ENCODE measurements at places on chromosomes 2 and 18. TPM values are rescaled to one million over a fixed set of nuclear protein-coding genes. Genes with fewer than 3 reads are reported as not detected.

Gene VAMP8
- 73.9 TPM for total RNA-seq

DNA sequence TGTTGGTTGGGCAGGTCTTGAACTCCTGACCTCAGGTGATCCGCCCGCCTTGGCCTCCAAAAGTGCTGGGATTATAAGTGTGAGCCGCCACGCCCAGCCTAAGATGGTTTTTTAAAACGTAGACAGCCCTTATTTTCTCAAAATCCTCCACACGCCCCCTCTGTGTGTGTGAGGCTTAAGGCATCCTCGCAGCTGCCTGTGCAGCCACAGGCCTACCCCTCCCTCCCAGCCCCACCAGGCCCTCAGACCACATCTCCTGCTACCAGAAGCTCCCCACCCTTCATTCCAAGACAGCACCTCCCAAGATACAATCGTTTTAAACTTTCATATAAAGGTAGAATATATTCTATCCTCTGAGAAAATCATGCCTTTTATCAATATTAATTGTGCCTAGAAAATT is 4.8 kb downstream of the ANO7 start:
- DNase-seq = no peak

DNA sequence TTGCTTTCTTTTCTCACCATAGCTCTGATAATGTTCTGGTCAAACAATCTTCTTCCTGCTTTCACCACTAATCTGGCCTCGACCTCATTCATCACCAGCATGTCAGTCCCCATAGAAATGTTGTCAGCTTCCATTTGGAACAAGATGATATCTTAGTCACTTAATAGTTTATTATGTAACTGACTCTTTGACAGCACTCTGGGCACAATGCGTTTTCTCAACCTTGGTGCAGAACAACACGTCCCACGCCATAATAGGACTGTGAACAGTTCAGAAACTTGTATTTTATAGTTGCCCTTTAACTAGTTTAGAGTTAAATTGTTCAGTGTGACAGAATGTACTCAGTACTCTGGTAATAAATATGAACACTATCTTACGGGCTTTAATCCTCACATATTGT is 106.0 kb downstream of the MC4R start:
- DNase-seq = no peak

GRCh38 chr18:40534723-40535122 is 1420.3 kb upstream of the PIK3C3 start:
- DNase-seq = no peak

DNA sequence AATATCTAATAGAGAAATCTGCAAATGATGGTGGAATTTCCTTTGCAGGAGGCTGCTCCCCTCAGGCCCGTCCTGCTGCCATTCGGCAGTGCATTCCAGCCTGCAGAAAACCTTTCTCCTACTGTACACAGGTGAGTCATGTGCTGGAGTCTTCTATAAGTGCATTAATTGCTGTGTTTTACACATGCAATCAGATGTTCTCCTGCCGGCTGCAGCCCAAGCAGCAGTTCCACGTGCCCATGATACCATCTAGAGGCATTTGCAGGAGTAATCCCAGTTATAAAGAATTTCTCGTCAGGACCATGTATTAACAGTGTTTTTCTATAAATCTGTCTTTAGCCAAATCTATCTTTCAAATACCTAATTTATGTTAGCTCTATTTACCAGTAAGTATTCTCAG is 304.7 kb upstream of the HNMT start:
- DNase-seq = no peak

GRCh38 chr2:74188018-74188601 is 9.4 kb upstream of the MOB1A start:
- no peak for DNase-seq

Gene DNAJB2
- 102 TPM for total RNA-seq

- no peak for DNase-seq
Measured at GRCh38 chr18:59197636-59198035, 22.3 kb upstream of the GRP start.

- DNase-seq = no peak
Measured at GRCh38 chr2:114034742-114035141, 144.9 kb downstream of the ACTR3 start.

DNA sequence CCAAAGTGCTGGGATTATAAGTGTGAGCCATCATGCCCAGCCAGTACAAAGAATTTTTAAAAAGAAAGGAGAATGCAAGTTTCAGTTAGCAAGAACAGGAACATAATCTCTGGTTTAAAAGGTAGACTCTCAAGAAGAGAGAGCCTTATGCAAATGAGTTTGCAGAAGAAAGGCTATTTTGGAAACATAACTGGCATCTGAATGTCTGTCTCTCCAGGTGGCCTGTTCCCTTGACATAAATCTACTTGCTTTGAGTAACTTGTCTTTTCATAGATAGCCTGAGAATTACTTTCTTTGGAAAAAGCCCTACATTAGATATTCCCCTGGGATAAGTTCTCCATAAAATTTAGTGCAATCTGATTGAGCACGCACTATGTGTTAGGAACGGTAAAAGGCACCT is 109.6 kb downstream of the ICOS start:
- no peak for DNase-seq

Gene SRD5A2
- not detected for total RNA-seq

- no peak for DNase-seq
Measured at GRCh38 chr2:138596403-138596802, 94.8 kb downstream of the SPOPL start.

Gene SEH1L
- 40.9 TPM for total RNA-seq

Gene RBBP8
- 2.3 TPM for total RNA-seq

DNA sequence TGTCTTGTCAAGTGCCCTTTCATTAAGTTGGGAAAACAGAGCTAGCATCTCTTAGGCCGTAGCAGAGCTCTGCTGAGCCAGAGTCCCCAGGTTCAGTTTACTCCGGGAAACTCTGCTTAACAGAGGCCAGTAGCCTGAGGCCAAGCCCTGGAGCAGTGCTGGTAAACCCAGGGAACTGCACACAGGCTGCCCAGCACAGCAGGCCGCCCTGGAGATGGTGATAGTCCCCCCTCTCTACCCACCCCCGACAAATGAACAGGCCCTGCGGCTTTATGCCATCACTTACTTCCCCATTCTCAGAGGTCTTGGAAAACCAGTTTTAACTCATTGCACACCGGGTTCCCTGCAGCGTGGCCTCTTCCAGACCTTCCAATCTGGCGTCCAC is 3.5 kb downstream of the CNNM4 start:
- no peak for DNase-seq

Gene CCDC68
- not detected for total RNA-seq

DNA sequence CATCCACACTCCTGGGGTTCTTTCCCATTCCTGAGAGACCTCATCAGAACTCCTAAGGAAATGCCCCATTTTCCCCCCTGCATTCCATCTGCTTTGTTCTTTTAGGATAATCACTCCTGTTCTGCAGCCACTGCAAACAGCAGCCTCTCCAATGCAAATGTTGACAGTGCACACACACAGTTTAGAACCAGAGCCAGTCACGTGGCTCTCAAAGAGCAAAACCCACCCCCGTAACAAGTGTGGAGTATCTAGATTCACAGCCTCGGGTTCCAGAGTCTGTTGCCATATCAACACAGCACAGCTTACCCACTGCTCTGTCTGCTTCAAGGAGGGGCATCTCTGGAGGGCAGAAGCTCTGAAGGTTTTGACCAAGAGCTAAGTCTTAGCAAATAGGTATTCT is 180.0 kb downstream of the NAPG start:
- no peak for DNase-seq

GRCh38 chr2:68280796-68281195 is 28.5 kb upstream of the PPP3R1 start:
- no peak for DNase-seq

Gene CFAP65
- total RNA-seq = not detected

DNA sequence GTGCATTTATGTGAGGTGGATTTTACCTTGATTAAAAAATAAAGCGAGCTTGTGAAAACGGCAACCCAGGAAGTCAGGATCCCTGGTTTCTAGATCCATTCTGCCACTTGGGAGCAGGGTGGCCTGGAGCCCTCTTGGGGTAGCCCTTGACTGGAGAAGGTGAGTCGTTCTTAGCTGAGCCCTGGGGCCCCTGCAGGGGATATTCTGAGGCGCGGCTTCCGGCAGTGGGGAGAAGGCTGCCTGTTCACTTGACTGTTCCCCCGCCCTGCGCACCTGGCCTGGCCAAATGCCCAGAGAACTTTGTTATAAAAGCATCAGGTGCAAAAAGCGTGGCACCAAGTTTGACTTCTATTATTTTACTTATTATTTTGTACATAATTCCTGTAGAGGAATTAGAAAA is 221.9 kb downstream of the DYSF start:
- no peak for DNase-seq

Gene UGGT1
- 52.0 TPM for total RNA-seq

GRCh38 chr2:237968048-237968862 is 1.4 kb downstream of the UBE2F start:
- peak; percentile 76 for DNase-seq

DNA sequence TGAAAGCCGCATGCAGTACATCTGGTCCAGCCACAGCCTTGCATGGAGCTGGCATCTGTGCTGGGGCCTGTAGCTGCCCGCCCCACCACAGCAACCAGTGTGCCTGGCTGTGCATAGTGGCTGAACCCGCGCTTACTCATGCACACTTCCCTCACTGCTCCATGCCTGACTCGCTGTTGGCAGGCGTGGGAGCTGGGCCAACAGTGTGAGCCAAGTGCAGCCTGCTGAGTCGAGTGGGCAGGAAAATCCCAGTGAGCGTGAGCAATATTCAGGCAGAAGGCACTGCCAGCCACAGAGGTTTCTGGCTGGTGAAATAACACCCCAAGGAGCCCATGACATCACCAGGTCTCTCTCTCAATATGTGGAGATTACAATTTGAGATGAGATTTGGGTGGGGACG is 1674.1 kb upstream of the TMEFF2 start:
- DNase-seq = no peak

DNA sequence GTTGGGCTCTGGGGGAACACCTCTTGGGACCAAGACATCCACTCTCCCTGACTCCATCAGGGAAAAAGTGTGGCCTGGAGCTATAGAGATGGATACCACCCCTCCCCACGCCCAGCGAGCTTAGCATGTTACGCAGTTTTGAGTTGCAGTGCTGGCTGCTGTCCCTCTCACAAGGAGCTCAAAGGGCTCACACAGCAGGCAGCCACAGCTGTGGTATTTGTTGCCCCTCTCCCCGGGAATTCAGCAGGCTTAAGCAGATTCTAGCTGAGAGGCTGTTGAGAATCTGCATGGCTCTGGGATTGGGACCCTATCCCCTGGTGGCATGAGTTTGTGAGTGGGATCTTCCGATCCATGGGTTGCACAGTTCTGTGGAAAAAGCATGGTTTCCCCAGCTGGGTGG is 673.1 kb upstream of the FSHR start:
- no peak for DNase-seq

Gene MARCHF4
- total RNA-seq = not detected

Gene IMP4
- 94.0 TPM for total RNA-seq

DNA sequence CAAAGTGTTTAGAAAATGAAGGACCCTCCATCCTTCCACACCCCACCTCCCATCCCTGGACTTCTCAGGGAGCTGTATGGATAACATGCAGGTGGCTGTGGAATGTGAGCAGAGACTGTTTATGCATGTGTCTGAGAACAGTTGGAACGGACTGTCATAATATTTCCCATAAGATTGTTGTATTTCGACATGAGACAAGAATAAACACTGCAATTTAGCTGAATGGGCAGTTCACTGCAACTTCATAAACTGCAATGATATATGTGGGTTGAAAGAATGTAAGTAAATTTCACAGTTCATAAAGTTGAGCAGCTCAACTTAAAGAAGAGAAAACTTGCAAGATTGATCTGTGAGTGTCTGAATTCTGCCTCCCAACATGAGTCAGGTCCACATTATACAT is 74.6 kb downstream of the MEP1B start:
- DNase-seq = no peak

- no peak for DNase-seq
Measured at GRCh38 chr2:237865623-237866041, 6.2 kb downstream of the RAMP1 start.

GRCh38 chr2:71498261-71498701 is 44.9 kb downstream of the DYSF start:
- DNase-seq = no peak

GRCh38 chr18:3279201-3280185 is 17.6 kb downstream of the MYL12B start:
- DNase-seq = no peak

DNA sequence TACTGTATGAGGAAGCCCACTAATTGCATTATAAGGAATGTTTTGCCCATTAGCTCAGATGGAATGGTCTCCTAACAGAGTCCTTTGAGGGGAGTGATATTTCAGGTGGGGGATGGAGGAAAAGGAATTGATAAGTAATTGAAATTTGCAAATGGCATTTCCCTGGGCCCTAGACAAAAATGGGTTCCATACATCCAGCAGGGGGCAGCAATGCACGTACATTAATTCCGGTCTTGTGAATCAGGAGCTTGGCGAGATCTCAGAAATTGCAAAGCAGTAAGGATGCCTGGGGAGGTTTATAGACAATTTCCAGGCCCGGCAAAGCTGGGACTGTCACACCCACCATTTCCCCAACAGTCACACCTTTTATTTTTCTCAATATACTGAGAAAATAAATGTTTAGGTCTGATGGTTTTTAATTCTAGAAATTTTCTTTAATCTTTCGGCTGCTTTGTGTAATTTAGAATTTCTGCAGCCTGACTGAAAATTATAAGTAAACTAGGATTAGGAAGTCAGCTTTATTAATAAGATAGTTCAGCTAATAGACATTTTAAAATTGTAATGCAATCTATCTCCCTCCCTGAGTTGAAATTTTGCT is 122.8 kb downstream of the LYPD1 start:
- no peak for DNase-seq

- no peak for DNase-seq
Measured at GRCh38 chr2:152120430-152120829, 21.6 kb upstream of the CACNB4 start.

Gene TUBA3E
- total RNA-seq = not detected

DNA sequence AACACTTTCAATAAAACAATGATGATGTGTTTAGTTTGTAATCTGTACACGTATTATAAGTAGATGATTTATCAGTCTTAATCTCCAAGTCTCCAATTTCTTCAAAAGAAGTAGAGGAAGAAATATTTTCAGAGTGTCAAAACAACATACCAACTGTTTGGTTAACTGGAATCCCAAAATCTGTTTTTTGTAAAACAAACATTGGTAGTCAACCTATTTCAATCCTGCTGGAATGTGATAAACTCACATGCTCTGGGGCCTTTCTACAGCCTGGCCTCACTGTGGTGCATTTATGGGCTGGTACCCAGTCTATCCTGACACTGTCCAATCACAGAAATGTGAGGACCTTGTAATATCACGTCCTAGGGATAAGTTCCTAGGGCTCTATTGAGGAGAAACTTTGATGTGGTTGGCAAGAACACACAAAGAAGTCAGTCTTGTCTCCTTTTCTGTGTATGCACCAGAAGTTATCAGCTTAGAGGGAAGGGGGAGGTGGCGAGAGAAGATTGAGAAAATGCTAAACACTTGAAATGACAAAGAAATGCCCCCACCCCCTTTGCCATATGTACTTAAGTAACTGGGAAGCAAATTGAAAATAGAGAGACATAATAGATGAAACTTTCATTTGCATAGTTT is 47.2 kb downstream of the PRKRA start:
- no peak for DNase-seq

GRCh38 chr2:43407935-43408334 is 181.5 kb upstream of the ZFP36L2 start:
- no peak for DNase-seq

Gene TMEM247
- total RNA-seq = not detected

- no peak for DNase-seq
Measured at GRCh38 chr2:60215386-60215901, 338.0 kb downstream of the BCL11A start.

Gene CXCR1
- total RNA-seq = not detected

All from naive thymus-derived CD8-positive, alpha-beta T cell (primary cell).